ENCODE measurements at places on chromosomes 16 and 17.

- no peak for DNase-seq
These were observed 225.5 kb downstream of the SOX9 start for GRCh38 chr17:72346306-72346705.

GRCh38 chr16:75248536-75249380 lies 2.7 kb downstream of the BCAR1 start:
- no peak for DNase-seq

- DNase-seq, result no peak
These were observed 632 bp downstream of the CCL15 start for GRCh38 chr17:36000732-36001109.

- DNase-seq, result no peak
These were observed 6.1 kb downstream of the PECAM1 start for GRCh38 chr17:64384253-64385186.

DNA sequence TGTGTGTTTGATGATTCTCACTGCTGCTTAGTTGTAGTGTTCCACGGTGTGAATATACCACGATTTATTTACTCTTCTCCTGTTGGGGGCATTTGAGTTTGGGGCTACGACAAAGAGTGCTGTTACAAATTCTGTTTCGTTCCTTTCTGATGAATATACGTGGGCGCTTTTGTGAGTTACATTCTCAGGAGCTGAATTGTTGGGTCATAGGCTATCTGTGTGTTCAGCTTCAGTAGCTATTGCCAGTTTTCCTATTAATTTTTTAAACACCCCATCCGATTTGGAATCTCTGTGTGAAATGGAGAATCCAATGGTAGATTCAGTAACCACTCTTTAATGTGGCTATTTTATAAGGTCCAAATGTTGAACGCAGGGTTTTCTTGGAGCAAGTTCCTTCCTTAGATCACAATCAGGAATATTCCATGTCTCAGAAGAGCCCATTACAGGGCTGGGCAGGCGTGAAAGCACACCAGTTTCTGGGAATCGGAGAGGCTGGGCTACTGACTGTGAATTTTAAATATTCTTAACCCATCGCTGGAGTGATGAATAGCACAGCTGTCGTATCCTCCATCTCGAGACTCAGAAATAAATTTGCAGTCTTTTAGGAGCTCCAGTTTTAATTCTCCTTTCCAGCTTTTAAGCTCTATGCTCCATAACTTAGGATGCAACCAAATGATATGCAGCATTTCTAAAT lies 115.9 kb downstream of the PITPNC1 start:
- DNase-seq, result no peak
